ENCODE measurements at places on chromosomes 5 and 9. TPM values are rescaled to one million over a fixed set of nuclear protein-coding genes. Genes with fewer than 3 reads are reported as not detected.

GRCh38 chr5:14595189-14595588 is 13.6 kb downstream of the OTULINL start:
- no peak overlapping the region for H3K27ac ChIP-seq
- no peaks in the 10 kb centered on the region for H3K27me3 ChIP-seq
- peaks cover 27% of the 10 kb centered on the region for H3K36me3 ChIP-seq
- DNase-seq: no peak
- peaks cover 26% of the 10 kb centered on the region for H3K4me1 ChIP-seq
- no peak overlapping the region for H3K4me3 ChIP-seq

The COL15A1 gene
- 0.04 TPM for total RNA-seq

The LCN15 gene
- total RNA-seq: not detected

- H3K36me3 ChIP-seq: peaks cover 34% of the 10 kb centered on the region
- peak overlapping the region; percentile 76 for H3K4me3 ChIP-seq
- H3K27me3 ChIP-seq: no peaks in the 10 kb centered on the region
- H3K27ac ChIP-seq: peak overlapping the region; percentile 93
- DNase-seq: peak; percentile 90
- peaks cover 41% of the 10 kb centered on the region for H3K4me1 ChIP-seq
Observed at GRCh38 chr5:177494346-177495195, 2.8 kb downstream of the PDLIM7 start.

GRCh38 chr9:87592554-87593358 is 95.1 kb downstream of the DAPK1 start:
- H3K27me3 ChIP-seq: peaks cover 22% of the 10 kb centered on the region
- no peak for DNase-seq
- no peak overlapping the region for H3K27ac ChIP-seq
- no peak overlapping the region for H3K4me3 ChIP-seq
- no peaks in the 10 kb centered on the region for H3K4me1 ChIP-seq

GRCh38 chr9:10250219-10250618 is 362.6 kb downstream of the PTPRD start:
- no peaks in the 10 kb centered on the region for H3K4me1 ChIP-seq
- H3K27ac ChIP-seq: no peak overlapping the region
- peak; percentile 9 for DNase-seq
- H3K27me3 ChIP-seq: no peaks in the 10 kb centered on the region
- no peaks in the 10 kb centered on the region for H3K36me3 ChIP-seq

- H3K27me3 ChIP-seq: no peaks in the 10 kb centered on the region
- no peak overlapping the region for H3K4me3 ChIP-seq
- H3K4me1 ChIP-seq: no peaks in the 10 kb centered on the region
- no peak for DNase-seq
- H3K36me3 ChIP-seq: no peaks in the 10 kb centered on the region
Observed at GRCh38 chr9:110615498-110615897, 36.0 kb upstream of the SVEP1 start.

- no peaks in the 10 kb centered on the region for H3K27me3 ChIP-seq
- no peak overlapping the region for H3K4me3 ChIP-seq
- H3K27ac ChIP-seq: no peak overlapping the region
Observed at GRCh38 chr5:84961903-84962302, 577.2 kb upstream of the EDIL3 start.

The INSL6 gene
- total RNA-seq: not detected

DNA sequence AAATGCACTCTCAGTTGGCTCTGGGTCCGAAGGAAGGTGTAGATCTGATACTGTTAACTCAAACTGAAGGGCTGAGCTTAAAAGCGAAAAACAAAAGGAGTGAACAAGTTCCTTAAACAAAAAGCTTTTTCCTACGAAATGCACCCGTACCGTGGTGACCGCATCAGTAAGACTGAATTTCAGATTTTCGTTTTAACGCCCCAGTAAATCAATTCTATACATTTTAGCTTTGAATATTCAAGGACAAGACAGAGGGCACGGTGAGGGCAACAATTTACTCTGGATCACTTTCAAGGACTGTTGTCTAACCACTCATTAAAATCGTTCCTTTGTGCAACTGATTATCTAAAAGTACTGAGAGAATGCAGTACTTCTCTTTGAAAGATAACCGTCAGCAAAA is 1.9 kb downstream of the HOMER1 start:
- peak overlapping the region; percentile 91 for H3K4me3 ChIP-seq
- H3K36me3 ChIP-seq: no peaks in the 10 kb centered on the region
- H3K4me1 ChIP-seq: peaks cover 40% of the 10 kb centered on the region
- DNase-seq: no peak
- H3K27ac ChIP-seq: no peak overlapping the region
- no peaks in the 10 kb centered on the region for H3K27me3 ChIP-seq

- no peak overlapping the region for H3K4me3 ChIP-seq
- no peaks in the 10 kb centered on the region for H3K27me3 ChIP-seq
- no peaks in the 10 kb centered on the region for H3K36me3 ChIP-seq
- peak overlapping the region; percentile 91 for H3K27ac ChIP-seq
- DNase-seq: peak; percentile 75
Observed at GRCh38 chr9:77514886-77515711, 133.0 kb downstream of the GNA14 start.

- H3K4me1 ChIP-seq: peaks cover 10% of the 10 kb centered on the region
- no peaks in the 10 kb centered on the region for H3K27me3 ChIP-seq
- H3K27ac ChIP-seq: no peak overlapping the region
- DNase-seq: peak; percentile 33
- H3K36me3 ChIP-seq: no peaks in the 10 kb centered on the region
Observed at GRCh38 chr5:139402561-139403158, 1.2 kb downstream of the SPATA24 start.

The ZNF367 gene
- 14.0 TPM for total RNA-seq

DNA sequence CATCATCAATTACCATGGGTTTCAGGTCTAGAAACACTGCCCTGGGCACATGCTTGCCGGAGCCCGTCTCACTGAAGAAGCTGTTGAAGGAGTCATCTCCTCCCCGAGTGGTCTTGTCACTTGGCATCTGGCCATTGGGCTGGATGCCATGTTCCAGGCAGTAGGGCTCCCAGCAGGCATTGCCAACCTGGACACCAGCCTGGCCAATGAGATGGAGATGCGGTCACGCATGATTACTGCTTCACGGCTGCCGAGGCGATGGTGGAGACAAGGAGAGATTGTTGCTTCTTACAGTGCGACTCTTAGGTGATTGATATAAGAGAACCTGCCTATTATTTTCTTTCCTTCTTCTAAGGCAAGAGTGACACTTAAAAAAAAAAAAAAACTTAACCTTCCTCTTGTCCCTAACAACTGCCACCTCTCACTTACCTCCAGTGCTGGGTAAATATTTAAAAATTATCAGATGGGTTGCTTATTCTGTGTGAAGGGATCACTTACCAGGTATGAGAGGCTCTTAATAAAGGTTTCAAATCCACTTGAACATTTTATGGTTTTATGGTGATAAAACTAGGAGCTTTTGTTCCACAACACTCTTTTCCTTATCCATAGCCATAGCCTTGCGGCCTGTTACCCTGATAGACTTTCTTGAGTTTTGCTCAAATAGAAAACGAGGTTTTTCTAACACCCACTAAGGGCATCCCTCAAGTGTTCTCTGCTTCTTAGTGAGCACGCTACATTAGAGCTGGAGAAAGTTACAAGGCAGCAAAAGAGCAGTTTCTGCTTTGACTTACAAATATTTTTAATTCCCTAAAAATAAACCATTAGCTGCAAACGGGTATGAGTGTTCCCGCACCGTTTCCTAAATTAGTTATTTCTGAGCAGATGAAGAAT is 41.2 kb downstream of the NIM1K start:
- H3K4me3 ChIP-seq: no peak overlapping the region
- no peaks in the 10 kb centered on the region for H3K4me1 ChIP-seq
- no peaks in the 10 kb centered on the region for H3K36me3 ChIP-seq
- DNase-seq: no peak
- no peaks in the 10 kb centered on the region for H3K27me3 ChIP-seq
- H3K27ac ChIP-seq: no peak overlapping the region

DNA sequence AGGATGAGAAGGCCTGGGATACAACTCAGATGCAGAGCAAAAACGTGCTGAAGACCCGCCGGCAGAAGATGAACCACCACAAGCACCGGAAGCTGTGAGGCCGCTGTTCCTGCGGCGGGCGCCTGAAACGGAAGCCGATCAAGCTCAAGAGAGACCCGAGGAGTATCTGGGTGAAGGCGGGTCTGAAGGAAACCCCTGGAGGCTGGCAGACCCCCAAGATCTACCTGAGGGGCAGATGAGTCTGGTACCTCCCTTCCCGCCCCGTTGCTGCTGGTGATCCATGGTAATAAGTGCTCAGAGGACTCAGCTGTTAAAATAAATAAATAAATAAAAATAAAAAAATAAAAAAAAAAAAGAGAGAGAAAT is 89.3 kb downstream of the BASP1 start:
- H3K4me1 ChIP-seq: peaks cover 33% of the 10 kb centered on the region
- H3K36me3 ChIP-seq: no peaks in the 10 kb centered on the region
- H3K27me3 ChIP-seq: no peaks in the 10 kb centered on the region
- peak overlapping the region; percentile 43 for H3K4me3 ChIP-seq
- peak overlapping the region; percentile 89 for H3K27ac ChIP-seq

- H3K27ac ChIP-seq: no peak overlapping the region
- no peaks in the 10 kb centered on the region for H3K4me1 ChIP-seq
- DNase-seq: no peak
- no peak overlapping the region for H3K4me3 ChIP-seq
- no peaks in the 10 kb centered on the region for H3K27me3 ChIP-seq
Observed at GRCh38 chr9:133494636-133495326, 15.9 kb upstream of the SLC2A6 start.

- no peak overlapping the region for H3K4me3 ChIP-seq
- no peak for DNase-seq
- peaks cover 7% of the 10 kb centered on the region for H3K27me3 ChIP-seq
- H3K36me3 ChIP-seq: no peaks in the 10 kb centered on the region
Observed at GRCh38 chr9:79984429-79985067, 412.8 kb downstream of the TLE4 start.

DNA sequence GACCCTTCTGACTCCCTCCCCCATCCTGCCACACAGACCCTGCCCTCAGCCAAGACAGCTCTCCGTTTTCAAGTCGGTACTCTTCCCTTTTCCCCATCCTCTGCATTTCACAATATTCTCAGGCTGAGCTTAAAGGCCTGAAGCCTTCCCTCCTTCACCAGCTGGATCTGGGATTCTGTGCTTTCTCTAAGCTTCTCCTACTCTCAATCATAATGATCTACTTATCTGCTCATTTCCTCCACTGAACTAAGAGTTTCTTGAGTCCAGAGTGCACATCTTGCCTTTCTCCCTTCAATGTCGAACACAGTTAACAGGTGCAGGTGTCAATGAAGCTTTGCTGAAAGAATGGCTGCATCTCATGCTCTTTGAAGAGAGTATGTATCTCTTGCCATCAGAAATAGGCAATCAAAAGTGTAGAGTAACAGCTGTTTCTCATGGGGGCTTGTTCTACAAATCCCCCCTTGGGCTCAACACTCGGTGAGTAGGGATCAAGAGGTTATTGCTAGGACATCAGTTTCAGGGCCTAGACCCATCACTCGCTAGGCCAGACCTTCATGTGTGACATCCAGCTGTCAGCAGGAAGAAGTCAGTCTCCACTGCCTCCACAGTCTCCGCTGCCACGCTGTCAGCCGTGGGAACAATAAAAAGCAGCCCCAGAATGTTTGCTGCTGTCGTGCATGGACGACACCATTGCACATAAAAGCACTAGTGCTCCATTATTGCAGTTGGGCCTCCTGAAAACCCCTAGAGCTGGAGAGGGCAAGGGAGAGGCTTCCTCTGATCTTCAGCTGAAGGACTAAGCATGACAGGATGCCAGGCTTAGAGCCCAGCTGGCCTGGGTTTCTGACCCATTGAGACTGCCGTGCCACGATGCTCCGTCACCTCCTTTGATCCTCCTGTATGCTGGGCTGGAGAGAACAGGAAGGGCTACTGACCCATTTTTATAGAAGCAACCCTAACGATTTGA is 23.7 kb downstream of the TRAF1 start:
- H3K27ac ChIP-seq: no peak overlapping the region
- no peaks in the 10 kb centered on the region for H3K4me1 ChIP-seq
- DNase-seq: no peak
- no peaks in the 10 kb centered on the region for H3K36me3 ChIP-seq

- no peaks in the 10 kb centered on the region for H3K27me3 ChIP-seq
- DNase-seq: no peak
- no peaks in the 10 kb centered on the region for H3K4me1 ChIP-seq
Observed at GRCh38 chr5:76908166-76908565, 44.7 kb upstream of the CRHBP start.

DNA sequence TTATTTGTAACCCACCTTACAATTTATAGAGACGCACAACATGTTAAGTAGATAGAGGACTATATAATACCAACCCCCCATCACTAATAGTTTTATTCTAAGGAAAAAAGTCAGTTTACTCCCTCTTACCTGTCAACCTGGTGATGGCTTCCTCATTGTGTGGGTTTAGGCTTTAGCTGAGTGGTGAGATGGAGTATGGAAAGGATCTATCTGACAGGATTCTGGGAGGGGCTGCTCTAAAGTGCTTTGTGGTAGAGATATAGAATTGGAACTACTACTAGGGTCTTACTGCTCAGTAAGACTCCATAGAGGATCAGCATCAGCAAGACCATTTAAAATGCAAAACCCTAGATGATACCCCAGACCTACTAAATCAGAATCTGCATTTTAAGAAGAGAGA is 82.1 kb upstream of the IFNE start:
- peak overlapping the region; percentile 65 for H3K27ac ChIP-seq
- no peaks in the 10 kb centered on the region for H3K27me3 ChIP-seq
- H3K36me3 ChIP-seq: no peaks in the 10 kb centered on the region
- DNase-seq: no peak
- peaks cover 75% of the 10 kb centered on the region for H3K4me1 ChIP-seq

- no peaks in the 10 kb centered on the region for H3K36me3 ChIP-seq
- no peaks in the 10 kb centered on the region for H3K27me3 ChIP-seq
- H3K27ac ChIP-seq: no peak overlapping the region
- H3K4me3 ChIP-seq: no peak overlapping the region
- H3K4me1 ChIP-seq: no peaks in the 10 kb centered on the region
Observed at GRCh38 chr5:66513130-66513529, 83.1 kb upstream of the MAST4 start.

Measured in PC-3 (cell line).